ENCODE measurements at places on chromosomes 11 and 22.

- peak; percentile 94 for DNase-seq
Measured at GRCh38 chr11:57370251-57370650, 10.7 kb downstream of the PRG3 start.

DNA sequence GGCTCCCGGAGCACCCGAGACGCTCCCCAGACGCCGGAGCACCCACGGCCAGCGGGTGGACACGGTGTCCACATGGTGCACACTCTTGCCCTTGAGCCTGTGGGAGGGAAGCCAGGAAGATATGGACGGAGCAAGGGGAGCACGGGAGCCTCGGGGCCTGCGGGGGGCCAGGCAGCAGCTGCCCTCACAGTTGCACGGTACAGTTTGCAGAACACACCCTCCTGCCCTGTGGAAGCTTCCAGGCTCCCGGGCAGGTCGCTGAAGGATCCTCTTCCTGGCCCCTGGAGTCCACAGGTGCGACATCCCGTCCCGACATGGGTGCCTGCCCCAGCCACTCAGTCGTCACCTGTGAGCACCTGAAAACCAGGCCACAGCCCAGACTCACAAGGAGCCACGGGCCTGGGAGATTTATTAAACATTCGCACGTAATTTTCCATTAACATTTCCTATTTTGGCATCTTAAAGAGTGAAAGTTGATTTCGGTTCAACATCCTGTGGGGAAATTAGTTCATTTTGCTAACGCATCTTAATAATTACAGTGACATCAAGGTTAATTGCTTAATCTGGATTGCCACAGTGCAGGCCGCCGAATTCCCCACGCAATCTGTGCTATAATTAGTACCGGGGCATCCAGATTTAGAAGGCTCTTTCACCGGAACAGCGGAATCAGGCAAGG lies 253.3 kb downstream of the BRD1 start:
- DNase-seq, result no peak

DNA sequence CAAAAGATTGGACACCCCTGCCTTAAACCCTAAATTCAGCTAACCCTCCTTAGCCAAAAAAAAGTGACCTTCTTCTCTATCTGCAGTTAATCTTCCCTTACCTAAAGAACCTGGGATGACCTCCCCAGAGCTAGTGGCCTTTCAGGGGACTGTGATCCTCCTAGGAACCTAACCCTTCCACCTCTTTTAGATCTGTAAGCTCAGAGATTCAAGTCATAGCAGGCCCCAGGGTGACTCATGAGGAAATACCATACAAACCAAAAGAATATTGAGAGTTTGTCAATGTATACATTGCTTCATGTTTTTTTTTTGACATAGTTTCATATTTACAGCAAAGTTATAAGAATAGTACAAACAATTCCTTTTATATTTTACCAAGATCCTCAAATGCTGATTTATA lies 38.3 kb upstream of the CXCR5 start:
- peak; percentile 23 for DNase-seq

- no peak for DNase-seq
Measured at GRCh38 chr11:62715150-62716130, 8.0 kb downstream of the GNG3 start.

- no peak for DNase-seq
Measured at GRCh38 chr11:114097832-114098231, 38.3 kb downstream of the ZBTB16 start.

- DNase-seq, result peak; percentile 86
Measured at GRCh38 chr11:47355283-47356128, 3.0 kb upstream of the MYBPC3 start.

All from M059J (cell line).